Astrocyte (in vitro differentiated cells and primary cell): ENCODE measurements at places on chromosomes 3 and 15. TPM values are rescaled to one million over a fixed set of nuclear protein-coding genes. Genes with fewer than 3 reads are reported as not detected.
A peak's percentile ranks its signal among the peaks of the same experiment; 100 is the strongest.

GRCh38 chr15:55195996-55196395, 745 bp downstream of the RSL24D1 start:
- no peaks in the 10 kb centered on the region for H3K27me3 ChIP-seq
- no peak for DNase-seq
- H3K36me3 ChIP-seq = peaks cover 14% of the 10 kb centered on the region

- H3K4me1 ChIP-seq = no peaks in the 10 kb centered on the region
- no peak for DNase-seq
- no peaks in the 10 kb centered on the region for H3K27me3 ChIP-seq
- H3K36me3 ChIP-seq = no peaks in the 10 kb centered on the region
Observed at GRCh38 chr3:195394024-195394423, 48.8 kb downstream of the ACAP2 start.

- no peaks in the 10 kb centered on the region for H3K36me3 ChIP-seq
- peak within 1 kb of the TSS; percentile 70 for H3K4me3 ChIP-seq
- peak within 1 kb of the TSS; percentile 59 for H3K27ac ChIP-seq
- no peaks in the 10 kb centered on the region for H3K27me3 ChIP-seq
- H3K4me1 ChIP-seq = peaks cover 6% of the 10 kb centered on the region
Observed at GRCh38 chr3:183252973-183253527, at the start of gene B3GNT5. Gene B3GNT5 (plus strand): TSS chr3:183253253. CDS start chr3:183269799, 16,546 bp downstream.

DNA sequence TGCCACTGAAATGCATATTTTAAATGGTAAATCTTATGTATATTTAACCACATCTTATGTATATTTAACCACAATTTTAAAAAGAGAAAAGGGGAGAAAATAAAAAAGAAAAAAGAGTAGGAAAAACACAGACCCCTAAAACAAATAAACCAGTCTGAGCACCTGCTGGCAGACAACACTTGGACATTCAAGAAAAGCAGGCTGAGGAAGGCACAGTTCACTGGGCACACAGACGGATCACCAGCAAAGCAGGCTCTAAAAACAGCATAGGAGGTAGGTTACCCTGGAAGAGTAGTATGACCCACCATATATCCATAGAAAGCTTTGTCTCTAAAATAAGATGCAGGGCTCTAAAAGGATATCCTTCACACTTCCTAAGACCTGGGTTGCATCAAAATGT, 27.0 kb downstream of the AAGAB start:
- H3K27ac ChIP-seq = no peak overlapping the region
- H3K4me3 ChIP-seq = no peak overlapping the region
- H3K27me3 ChIP-seq = no peaks in the 10 kb centered on the region
- H3K4me1 ChIP-seq = no peaks in the 10 kb centered on the region
- peaks cover 13% of the 10 kb centered on the region for H3K36me3 ChIP-seq

GRCh38 chr15:78130466-78131294, 565 bp downstream of the CIB2 start:
- H3K4me3 ChIP-seq = peak overlapping the region; percentile 62
- DNase-seq = no peak
- H3K4me1 ChIP-seq = peaks cover 5% of the 10 kb centered on the region
- no peaks in the 10 kb centered on the region for H3K27me3 ChIP-seq
- no peaks in the 10 kb centered on the region for H3K36me3 ChIP-seq

Gene GP9
- total RNA-seq = not detected in 2 replicates

Gene BFSP2
- not detected in 2 replicates for total RNA-seq
